WERI-Rb-1 (cell line): ENCODE measurements at places on chromosomes 11 and 22.

DNA sequence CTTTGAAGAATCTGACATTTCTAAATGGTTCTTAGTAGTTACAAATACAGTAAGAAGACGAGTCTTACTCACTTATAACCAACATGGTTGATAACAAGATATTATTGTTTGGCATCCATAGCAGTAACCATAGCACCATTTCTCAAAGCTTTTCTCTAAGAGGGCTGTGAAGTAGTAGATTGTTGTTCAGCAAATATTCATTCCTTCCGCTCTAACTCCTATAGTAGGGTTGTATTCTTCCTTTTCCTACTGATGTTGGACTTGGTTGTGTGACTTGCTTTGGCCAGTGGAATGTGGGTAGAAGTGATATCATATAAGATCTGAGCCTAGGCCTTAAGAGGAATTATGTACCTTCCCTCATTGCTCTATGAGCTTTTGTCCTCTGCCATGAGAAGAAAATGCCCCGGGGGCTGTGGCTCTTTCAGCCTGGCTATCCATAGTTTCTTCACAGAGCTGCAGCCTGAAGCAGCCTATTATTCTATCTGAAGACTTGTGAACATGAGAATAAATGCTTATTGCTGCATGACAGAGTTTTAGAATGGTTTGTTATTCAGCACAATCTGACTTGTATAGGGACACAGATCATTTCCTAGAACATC, 28.9 kb upstream of the ZBED5 start:
- no peak for DNase-seq

- DNase-seq, result no peak
These were observed 96.6 kb downstream of the RRAS2 start for GRCh38 chr11:14262271-14262846.

DNA sequence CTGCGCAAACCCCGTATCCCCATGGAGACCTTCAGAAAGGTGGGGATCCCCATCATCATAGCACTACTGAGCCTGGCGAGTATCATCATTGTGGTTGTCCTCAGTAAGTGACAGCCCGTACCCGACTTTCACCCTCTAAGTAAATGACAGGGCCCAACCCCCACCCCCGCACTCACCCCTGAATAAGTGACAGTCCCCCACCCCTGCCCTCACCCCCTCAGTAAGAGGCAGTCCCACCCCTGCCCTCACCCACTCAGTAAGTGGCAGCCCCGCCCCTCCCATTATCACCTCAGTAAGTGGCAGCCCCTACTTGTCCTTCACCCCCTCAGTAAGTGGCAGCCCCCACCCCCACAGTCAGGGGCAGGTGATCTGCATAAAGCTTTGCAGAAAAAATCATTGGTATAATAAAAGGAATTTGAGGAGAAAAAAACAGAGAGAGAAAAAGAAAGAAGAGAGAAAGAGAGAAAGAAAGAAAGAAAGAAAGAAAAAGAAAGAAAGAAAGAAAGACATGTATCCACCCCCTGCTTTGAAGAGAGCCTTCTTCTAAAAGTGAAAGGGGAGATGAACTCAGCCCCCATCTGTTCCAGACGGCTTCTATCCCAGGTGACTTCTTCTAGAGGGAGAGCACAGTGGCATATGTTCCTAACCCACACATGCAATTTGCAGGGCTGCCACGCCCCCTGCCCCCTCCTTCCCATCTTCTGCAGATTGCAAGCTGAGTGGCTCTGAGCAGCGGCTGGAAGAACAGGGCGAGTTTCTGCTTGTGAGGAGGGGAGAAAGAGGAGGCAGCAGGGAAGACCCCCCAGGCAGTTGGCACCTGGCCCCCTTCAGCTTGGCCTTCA, 12.5 kb upstream of the SMIM35 start:
- peak; percentile 92 for DNase-seq

DNA sequence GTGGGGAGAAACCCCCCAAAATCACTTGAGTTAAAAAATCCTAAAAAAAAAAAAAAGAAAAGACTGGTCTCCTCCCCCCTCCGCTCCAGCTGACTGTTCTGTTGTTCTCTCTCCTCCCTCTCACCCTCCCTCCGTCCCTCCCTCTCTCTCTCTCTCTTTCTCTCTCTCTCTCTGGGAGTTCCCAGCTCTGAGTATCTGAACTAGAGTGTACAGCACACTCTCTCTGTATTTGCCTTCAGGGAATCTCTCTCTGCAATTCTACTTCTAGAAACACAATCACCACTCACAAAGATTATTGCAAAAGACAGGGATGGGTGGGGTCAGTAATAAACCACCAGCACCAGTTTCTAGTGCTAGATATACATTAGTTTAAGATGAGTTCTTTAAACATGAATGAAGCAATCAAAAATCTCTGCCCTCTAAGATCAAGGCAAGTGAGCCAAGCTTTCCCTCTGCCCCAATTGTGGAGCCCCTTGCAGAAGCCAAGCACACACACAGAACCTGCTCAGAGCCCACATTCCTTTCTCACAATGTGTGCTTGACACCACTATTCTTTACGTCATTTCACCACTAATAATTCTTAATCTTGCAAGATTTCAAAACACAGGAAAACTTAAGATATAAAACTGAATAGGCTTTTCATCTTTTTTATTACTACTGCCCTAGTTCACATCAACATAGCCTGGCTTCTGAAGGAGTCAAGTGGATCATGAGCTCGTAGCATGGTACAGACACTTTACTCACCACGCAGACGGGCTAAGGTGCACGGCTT, 133.5 kb downstream of the RBFOX2 start:
- no peak for DNase-seq

DNA sequence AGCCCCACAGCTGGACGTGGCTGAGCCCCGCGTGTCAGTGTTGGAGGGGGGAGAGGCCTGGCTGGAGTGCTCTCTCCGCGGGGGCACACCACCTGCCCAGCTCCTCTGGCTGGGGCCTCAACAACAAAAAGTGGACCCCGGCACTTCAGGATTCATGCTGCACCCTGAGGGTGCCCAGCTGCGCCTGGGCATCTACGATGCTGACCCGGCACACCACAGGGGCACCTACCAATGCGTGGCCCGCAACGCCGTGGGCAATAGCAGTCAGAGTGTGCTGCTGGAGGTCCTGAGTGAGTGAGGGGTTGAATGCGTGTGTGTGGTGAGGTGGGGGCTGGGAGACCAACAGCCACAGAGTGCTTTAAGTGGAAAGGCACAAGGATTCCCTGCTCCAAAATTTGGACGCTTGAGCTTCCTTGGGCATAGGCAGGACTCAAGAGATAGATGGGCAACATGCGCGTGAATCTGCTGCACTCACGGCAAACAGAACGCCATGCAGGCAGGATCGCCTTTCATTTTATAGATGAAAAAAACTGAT, 7.6 kb downstream of the VSIG10L2 start:
- DNase-seq, result no peak
